ENCODE measurements at places on chromosomes 4 and X. TPM values are rescaled to one million over a fixed set of nuclear protein-coding genes. Genes with fewer than 3 reads are reported as not detected.

Gene CYLC1
- not detected for total RNA-seq

Gene SOD3
- total RNA-seq: 289 TPM

Gene RPGR
- total RNA-seq: 24.0 TPM

Gene COL4A5
- total RNA-seq: 20.5 TPM

Gene PDGFRA
- 192 TPM for total RNA-seq

Gene CBR4
- 17.5 TPM for total RNA-seq

Gene FGB
- total RNA-seq: 1.5 TPM

Gene TBC1D25
- total RNA-seq: 15.0 TPM

Gene IL2
- total RNA-seq: not detected

Gene MAGEA6
- total RNA-seq: not detected

Gene SSX2B
- not detected for total RNA-seq

Gene VCX3A
- total RNA-seq: not detected

Gene CWH43
- not detected for total RNA-seq

Gene RBMXL3
- not detected for total RNA-seq

Gene MRPL1
- total RNA-seq: 38.4 TPM

Gene DUX4
- total RNA-seq: not detected

Gene TMPRSS11D
- total RNA-seq: not detected

Gene TLR3
- 13.8 TPM for total RNA-seq

Gene CXorf51B
- total RNA-seq: not detected

Gene MAGEE2
- 0.42 TPM for total RNA-seq

Gene FRAS1
- 2.3 TPM for total RNA-seq

Gene TLR10
- total RNA-seq: 0.38 TPM

Gene NAA11
- not detected for total RNA-seq

Gene AR
- 12.3 TPM for total RNA-seq

Gene TRPC5OS
- total RNA-seq: not detected

Gene PCDH11X
- 0.60 TPM for total RNA-seq

Gene USP26
- total RNA-seq: not detected

Gene F8A1
- 14.5 TPM for total RNA-seq

Gene XG
- 5.4 TPM for total RNA-seq

Gene FUNDC1
- total RNA-seq: 7.4 TPM
